ENCODE measurements at places on chromosomes 7 and 10.

GRCh38 chr10:67549390-67549789 is 146.6 kb downstream of the CTNNA3 start:
- DNase-seq, result no peak

GRCh38 chr10:15451137-15452094 is 80.3 kb upstream of the FAM171A1 start:
- no peak for DNase-seq

- DNase-seq, result no peak
Measured at GRCh38 chr7:50389961-50390360, 60.2 kb downstream of the FIGNL1 start.

GRCh38 chr10:136465-136762 is 1.2 kb downstream of the ZMYND11 start:
- DNase-seq, result no peak

GRCh38 chr7:64485623-64486022 is 77.2 kb downstream of the ZNF680 start:
- DNase-seq, result no peak

DNA sequence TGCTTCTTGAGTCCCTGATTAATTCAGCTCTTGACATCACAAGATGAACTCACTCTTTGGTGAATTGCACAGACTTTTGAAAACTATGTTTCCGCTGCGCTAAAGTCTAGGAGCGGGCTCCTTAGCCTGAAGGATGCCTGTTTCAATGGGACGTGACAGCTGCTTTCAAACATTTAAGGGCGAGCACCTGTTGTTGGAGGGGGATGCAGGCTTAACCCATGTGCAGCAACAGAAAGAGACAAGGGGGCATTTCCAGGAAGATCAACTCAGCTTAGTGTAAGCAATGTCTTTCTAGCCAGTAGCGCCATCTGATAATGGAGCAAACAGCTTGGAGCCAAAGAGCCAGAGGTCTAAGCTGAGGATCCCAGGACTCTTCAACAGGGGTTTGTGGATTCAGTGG is 8.4 kb upstream of the PFKFB3 start:
- no peak for DNase-seq

DNA sequence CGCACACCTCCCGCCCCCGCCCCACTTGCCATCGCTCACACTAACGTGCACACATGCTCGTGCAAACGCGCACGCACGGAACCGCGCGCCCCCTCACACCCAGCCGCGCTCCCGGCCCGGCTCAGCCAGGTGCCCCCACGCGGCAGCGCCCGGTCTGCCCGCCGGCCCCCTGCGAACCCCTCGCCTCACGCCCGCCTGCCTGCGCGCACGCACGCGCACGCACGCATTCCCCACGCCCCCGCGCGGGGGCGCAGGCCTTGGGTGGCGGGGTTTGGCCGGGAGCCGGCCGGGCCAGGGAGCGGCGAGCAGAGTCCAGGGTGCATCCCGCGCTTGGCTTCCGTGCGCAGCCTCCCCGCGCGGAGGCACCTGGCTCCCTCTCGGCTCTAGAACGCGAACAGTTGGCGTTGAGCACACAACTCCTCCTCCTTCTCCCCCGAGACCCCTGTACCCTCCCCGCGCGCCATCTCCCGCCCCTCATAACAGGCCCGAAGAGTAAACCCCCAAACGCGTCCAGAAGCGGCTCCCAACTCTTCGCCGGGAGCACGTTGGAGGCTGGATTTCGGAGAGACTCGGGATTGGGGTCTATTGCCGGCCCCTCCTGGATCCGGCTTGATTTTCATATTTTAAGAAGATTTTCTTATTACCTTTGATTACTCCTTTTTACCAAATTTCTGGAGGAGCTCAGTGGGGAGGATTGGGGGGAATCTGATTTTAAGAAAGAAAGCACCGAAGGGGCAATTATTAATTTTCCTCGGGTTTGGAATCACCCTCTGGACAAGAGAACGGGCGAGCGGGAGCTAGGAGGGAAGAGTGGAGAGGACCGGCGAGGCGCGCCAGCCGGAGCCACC is 527 bp upstream of the SORCS3 start:
- DNase-seq, result no peak

GRCh38 chr7:2528481-2529095 is 9.0 kb downstream of the LFNG start:
- DNase-seq, result no peak

- DNase-seq, result no peak
Measured at GRCh38 chr7:148505645-148506375, 84.8 kb upstream of the C7orf33 start.

GRCh38 chr7:150993511-150993910 is 2.7 kb downstream of the NOS3 start:
- DNase-seq, result no peak

- DNase-seq, result no peak
Measured at GRCh38 chr7:131957338-131958020, 401.1 kb upstream of the PODXL start.

DNA sequence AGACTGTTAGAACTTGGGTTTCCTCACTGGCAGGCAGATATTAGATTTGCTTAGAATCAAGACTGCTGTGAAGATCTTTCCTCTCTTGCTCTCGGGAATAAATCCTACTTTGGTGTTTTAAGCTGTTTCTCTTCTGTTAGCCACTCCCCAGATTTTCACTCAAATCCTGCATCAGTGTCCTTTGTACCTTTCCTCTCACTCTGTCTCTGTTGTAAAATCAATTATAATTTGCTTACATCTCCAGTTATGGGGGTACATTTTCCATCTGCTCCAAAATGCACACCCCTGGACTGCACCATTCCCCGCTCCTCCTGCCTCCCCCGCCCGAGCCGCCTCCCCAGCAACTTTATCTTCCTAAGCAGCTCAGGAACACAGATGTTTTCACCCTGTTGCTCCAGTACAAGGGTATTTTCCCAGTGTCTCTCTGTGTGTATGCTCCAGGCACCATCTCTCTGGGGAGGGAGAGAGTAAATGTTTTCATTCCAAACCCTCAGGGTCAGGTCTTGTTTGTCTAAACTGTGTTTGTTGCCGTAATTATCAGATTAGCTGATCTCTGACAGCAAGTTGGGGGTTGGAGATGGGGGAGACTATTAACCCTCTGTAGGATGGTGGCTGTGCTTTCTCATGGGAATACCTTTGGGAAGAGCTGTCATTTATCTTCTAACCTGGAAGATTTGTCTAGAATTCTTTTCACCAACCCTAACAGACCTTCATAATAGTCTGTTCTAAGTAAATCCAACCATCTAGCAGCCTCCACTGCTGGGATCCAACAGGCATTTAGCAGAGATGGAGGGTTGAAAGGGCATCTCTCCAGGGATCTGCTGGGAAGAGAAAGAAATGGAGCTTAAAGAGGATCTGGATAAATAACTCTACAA is 20.4 kb upstream of the GOT1 start:
- DNase-seq, result no peak

DNA sequence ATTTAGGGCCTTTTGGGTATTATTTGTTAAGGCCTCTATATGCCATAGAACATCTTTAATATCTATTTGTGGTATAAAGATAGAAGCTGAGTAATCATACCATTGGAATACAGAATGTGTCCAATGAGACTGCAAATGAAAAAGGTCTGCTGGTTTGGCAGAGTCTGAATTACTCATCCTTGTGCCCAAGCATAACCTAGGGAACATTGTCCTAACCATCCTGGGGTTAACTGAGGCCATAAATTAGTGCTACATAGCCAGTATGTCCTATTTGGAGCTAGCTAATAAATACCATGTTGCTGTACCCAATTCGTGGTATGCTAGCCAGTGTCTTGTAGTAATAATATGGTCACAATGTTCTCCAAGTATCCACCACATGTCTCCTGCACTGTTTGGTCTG is 117.1 kb downstream of the ANKRD26 start:
- no peak for DNase-seq

- no peak for DNase-seq
Measured at GRCh38 chr10:99435986-99436638, 5.7 kb upstream of the GOT1 start.

DNA sequence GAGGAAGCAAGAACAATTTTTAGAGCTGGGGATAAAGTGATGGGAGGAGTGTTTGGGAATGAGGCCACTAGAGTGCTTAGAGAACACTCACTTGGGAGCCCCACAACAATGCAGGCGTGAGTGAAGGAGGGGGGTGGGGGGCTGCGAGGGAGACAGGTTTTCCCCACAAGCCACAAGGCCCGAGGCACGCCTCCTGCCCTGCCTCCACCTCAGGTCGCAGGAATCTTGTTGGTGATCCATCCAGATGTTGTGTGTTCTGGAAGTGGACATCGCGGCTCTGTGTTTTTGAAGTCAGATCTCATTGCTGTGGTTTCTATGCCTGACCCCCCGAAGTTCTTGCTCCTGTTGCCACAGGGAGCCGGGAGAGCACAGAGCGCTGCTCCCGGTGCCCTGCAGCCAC is 178.0 kb upstream of the BMPER start:
- DNase-seq, result no peak

DNA sequence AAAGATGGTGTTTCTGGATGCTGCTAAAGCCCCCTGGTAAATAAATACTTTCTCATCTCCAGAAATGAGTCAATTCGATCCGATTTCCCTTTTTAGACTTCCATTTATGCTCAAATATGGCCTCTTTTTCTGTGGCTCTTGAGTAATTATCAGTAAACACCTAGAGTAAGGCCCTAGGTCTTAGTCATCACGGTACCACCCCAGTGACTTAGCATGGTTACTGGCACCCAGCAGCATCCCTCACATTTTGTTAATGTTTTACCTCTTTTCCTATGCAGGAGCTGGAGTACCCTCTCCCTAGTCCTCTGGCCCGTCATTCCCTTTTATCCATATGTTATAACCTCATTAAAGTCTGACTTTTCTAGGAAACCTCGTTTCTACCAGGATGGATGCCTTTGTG is 19.5 kb downstream of the CHN2 start:
- no peak for DNase-seq

DNA sequence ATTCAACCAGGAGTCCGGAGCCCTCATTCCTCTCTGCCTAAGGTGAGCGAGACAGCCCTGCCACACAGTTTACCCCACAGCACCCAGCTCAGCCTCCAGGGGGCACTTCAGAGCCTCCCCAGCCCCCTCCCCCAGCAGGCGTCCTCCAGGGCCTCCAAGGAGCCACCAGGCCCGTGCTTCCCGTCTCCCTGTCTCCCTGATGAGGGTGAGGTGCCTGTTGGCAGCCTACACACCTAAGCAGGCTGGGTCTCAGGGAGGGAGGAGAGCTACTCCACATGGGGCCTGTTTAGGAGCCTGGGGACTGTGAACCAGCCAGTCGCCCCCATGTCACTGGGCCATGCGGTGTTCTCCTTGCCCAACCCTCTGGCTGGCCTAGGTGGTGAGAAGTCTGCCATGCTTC is 28.9 kb upstream of the TRIM8 start:
- DNase-seq, result no peak

- no peak for DNase-seq
Measured at GRCh38 chr7:109322833-109323232, 753.2 kb downstream of the DNAJB9 start.

DNA sequence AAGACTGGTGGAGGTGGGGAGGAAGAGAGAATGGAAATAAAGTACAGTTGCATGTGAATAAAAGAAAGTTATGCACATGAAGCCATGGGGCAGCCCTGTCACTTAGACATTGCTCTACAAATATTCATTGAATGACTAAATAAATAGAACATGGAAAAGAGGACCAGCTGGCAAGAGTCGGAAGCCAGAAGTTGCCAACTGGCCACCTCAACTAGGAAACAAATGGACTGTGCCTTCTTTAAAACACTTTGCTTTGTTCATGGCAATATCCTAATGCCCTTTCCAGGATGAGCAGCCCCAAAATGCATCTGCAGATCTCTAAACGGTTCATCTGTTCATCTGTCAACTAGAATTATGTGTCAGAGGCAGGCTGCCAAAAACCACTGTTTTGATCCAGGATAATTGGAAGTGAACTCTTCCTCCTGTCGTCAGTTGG is 157.3 kb downstream of the NOC3L start:
- no peak for DNase-seq

- DNase-seq, result no peak
Measured at GRCh38 chr7:113199136-113199535, 80.8 kb upstream of the SMIM30 start.

- DNase-seq, result no peak
Measured at GRCh38 chr10:72186258-72186981, 29.4 kb upstream of the ANAPC16 start.

DNA sequence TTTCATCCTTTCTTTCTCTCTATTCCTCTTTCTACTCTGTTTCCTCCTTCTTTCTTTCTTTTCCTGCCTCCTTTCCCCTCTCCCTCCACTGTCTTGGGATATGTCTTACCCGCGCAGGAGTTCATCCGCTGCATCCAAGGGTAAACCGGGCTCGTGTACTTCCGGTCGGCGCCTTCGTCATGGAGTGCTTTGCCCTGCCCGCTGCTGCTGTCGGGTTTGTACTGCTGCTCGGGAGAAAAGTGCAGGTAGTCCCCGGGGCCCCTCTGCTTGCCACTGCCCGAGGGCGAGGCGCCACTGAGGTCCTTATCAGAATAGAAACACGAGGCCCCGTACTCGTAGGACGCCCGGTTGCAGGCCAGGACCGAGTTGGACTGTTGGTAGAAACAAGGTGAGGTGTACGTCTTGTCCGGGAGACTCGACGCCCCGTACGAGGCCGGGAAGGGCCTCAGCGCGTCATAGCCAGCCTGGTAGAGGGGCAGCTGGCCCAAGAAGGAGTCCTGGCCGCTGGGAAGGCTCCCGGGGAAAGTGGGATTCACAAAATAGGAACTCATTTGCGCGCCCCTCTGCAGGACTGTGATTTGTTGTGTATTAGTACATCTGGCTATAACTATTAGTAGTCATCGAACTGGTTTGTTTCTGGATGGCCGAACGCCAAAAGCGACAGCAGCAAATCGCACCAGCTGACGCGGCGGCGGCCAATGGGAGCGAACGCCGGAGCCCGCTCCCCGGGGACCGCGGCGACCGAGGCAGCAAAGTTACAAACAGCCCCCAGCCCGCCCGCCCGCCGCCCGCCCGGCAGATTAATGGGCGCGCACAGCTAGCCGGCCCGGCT is at the start of gene HOXA6:
Gene HOXA6 (minus strand): TSS at position 576 of the 832 bp plus-strand sequence. CDS start 25 bp downstream, at position 551.
- no peak for DNase-seq

DNA sequence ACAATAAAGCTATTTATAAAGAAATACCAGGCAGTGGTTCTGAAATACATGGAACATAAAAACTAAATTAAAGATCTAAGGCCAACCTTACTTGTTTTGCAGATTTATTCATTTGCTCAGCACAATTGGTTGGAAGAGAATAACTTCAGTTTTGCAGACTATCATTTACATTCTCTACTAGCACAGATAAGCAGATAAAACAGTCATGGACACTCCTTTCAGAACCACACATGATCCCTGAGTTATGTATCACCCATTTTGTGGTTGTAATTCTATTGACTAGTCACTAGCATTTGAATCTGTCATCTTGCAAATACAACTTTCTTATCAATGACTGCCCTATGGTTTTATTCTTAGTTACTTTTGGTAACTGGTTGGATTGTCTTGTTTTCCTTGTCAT is 45.1 kb downstream of the PRKAR2B start:
- DNase-seq, result no peak

DNA sequence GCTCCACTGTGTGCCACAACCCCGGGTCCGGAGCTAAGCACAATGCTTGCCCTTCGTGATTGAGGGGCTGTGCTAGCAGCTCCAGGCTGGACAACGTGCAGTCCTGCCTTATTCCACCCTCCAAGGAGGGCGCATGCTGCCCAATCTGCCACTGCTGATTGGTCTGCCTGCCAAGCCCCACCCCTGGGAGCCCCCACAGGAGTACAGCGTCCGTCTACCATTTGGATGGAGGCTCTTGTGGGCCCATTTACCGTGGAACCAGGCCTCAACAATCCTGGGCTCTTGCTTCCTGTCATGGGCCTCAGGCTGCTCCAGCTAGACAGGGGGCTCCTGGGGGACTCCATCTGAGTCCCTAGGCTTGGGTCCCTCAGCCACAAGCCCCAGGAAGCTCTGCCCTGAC is 173.3 kb downstream of the SLIT1 start:
- DNase-seq, result no peak

GRCh38 chr10:108496106-108496505 is 1331.6 kb upstream of the SORCS1 start:
- DNase-seq, result no peak

GRCh38 chr10:22643775-22644174 is 70.6 kb downstream of the PIP4K2A start:
- DNase-seq, result no peak

Measured in stimulated activated CD4-positive, alpha-beta T cell treated with anti-CD3 and anti-CD28 coated beads, Interleukin-12 subunit alpha, Interleukin-12 subunit beta, amount 100 ng/mL, for 24 hours (primary cell).